T-cell (primary cell): ENCODE measurements at places on chromosomes 12 and 14.

GRCh38 chr14:20714593-20715250, 26.2 kb downstream of the ANG start:
- no peak for DNase-seq

GRCh38 chr12:78968226-78968625, 103.7 kb downstream of the SYT1 start:
- DNase-seq = no peak

DNA sequence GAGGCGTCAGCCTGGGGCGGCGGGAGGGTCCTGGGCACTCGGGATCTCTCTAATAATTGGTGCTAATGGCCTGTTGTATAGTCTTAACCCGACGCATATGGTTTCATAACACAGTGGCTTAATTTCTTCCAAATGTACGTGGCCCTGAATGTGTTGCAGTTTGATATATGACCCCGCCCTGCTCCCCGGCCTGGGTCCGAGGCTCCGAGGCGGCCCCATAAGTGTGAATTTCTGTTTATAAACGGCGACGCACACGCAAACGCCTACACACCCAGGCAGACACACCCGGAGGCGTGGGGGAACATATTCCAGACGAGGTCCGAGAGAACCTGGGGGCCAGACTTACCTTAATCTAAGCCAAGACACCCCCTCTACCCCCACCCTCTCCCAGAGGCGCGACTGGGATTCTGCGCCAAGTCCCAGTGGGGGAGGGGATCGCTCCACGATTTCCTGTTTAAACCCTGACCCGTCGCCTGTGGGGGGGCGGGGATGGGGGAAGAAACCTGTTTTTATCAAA, 9.7 kb upstream of the HOXC6 start:
- DNase-seq = no peak

DNA sequence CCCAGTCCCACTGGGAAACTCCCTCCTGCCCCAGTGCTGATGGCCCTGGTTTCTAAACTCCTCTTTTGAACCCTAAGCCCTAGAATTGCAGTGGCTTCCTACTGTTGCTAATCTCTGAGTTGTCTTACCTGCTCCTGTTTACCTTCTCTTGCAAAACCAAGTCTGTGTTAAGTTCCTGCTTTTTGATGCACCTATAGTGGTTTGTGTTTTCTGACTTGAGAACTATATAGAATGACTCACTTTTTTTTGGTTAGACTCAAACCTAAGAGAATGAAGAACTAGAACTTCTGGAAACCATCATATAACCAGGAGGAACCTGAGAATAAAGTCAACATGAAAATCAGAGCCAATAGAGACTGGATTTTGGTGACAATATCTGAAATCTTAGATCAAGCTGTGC, 5.5 kb upstream of the GAS2L3 start:
- DNase-seq = no peak

DNA sequence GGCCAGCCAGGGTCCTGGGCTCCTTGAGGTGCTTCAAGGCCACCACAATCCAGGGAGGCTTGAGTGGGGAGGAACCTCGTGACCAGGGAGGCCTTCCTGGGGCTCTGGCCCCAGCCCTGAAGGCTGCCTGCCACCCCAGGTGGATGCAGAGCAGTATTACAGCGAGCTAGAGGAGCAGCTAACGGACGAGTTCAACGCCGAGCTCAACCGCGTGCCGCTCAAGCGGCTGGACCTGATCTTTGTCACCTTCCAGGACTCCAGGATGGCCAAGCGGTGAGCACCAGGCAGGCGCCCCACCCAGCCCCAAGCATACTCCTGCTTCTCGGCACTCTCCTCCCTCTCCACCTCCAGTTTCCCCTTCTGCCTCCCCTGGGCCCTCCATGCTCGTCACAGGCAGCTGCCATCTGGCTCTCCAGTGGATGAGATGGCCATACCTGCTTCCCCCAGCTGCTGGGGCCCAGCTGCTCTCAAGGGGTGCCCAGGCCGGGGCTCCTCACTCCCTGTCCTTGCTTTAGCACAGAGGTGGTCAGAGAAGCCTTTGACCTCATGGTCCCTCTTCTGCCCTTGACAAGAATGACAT, 30.6 kb downstream of the NGB start:
- DNase-seq = no peak

- DNase-seq = no peak
Measured at GRCh38 chr14:50333014-50333509, 20.9 kb downstream of the DMAC2L start.

- DNase-seq = no peak
Measured at GRCh38 chr12:52222692-52223091, 10.4 kb upstream of the KRT7 start.

DNA sequence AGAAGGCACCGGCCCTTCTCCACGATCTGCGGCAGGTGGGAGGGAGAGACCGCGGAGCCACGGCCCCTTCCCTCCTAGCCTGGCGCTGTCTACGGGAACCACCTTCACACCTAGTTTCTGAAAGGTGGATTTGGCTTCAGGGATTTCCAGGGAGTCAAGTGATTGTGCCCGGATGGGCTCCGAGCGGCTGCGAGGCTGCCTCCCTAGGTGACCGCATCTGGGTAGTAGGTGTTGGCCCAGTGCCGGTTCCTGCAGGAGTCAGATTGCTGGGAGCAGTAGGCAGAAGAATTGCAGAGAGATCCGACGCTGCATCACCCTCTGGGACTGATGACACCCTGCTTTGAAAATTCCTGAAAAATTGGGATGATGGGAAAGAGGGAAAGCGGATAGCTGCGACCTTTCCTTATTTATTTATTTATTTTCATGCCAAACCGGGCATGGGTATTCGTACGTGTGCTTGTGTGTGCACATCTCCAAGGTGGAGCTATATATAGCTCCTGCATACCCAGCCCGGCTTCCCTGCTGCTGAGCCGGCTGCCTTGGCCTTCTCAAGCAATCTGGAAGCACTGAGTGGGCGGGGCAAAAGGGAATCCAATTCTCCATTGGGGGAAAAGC, 1.1 kb downstream of the CNTN1 start:
- DNase-seq = no peak

DNA sequence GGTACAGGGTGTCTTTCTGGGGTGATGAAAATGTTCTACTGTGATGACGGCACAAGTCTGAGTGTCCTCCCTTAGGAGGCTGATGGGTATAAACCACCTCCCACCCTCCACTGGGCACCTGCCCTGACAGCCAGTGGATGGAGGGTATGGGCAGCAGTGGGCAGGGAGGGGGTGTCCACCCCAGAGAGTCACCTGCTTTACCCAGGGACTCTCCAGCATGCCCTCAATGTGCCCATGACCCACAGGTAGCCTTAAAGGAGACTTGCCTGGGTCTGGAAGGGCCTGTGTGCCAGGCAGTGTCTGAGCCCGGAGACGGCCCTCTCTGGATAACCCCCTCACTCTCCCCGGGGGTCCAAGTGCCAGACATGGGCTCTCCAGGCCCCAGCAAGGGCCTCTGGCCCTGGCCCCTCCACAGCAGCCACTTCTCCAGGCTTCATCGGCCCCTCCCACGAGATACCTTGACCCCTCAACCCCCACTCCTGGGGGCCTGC, 38.8 kb downstream of the CCNK start:
- no peak for DNase-seq

- DNase-seq = no peak
Measured at GRCh38 chr12:110277530-110278254, 3.4 kb upstream of the ATP2A2 start.

DNA sequence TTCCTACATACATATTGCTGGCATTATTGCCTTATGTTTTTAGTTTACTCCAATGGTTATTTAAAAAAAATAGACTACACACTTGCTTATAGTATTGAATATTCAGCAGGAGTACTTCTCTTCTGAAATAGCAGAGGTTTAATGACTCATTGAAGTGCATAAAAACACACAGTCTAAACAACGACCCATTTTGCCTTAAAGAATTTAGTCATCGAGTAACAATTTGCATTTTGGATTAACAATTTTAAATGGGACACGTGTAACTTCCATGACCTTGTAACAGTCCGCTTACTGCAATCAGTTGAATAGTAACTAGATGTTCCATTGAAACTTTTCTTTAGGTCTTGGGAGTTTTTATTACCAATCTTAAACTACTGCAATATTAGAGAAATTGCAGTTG, 9.0 kb downstream of the TRHDE start:
- DNase-seq = no peak

GRCh38 chr12:131134523-131135310, 181.0 kb downstream of the ADGRD1 start:
- DNase-seq = no peak

DNA sequence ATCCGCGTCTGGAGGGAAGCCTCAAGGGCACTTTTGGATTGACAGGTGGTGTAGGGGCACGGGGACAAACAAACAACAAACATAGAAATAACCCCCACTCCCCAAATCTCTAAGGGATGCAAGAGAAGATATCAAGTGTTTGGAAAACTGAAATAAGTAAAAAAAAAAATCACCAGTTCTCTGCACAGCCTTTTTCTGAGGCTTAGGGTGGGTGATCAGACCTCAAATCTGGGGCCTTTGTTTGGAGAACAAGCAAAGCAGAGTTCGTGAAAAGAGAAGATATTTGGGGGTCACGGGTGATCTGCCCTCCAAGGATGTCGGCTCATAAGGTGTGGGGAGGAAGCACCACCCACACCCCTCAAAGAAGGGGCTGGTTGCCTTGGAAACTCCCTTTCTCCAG, 10.7 kb downstream of the TBX5 start:
- no peak for DNase-seq

- no peak for DNase-seq
Measured at GRCh38 chr14:23435543-23436326, at the start of gene MYH7. Gene MYH7, minus strand, starts transcription at chr14:23435660. Its CDS starts 1,928 bp downstream, at chr14:23433732.

DNA sequence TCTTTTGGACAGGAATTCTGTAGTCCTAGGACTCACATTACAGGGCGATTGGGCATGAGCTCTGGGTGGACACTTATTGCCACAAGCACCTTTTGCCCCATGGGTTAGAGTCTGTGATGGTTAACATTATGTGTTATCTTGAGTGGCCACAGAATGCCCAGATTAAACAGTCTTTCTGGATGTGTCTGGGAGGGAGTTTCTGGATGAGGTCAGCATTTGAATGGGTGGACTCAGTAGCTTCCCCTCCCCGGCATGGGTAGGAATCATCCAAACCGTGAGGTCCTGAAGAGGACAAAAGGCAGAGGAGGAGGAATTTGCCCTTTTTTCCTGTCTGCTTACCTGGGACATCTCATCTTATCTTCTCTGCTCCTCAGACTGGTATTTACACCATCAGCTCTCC, 85.6 kb downstream of the BMP4 start:
- no peak for DNase-seq

DNA sequence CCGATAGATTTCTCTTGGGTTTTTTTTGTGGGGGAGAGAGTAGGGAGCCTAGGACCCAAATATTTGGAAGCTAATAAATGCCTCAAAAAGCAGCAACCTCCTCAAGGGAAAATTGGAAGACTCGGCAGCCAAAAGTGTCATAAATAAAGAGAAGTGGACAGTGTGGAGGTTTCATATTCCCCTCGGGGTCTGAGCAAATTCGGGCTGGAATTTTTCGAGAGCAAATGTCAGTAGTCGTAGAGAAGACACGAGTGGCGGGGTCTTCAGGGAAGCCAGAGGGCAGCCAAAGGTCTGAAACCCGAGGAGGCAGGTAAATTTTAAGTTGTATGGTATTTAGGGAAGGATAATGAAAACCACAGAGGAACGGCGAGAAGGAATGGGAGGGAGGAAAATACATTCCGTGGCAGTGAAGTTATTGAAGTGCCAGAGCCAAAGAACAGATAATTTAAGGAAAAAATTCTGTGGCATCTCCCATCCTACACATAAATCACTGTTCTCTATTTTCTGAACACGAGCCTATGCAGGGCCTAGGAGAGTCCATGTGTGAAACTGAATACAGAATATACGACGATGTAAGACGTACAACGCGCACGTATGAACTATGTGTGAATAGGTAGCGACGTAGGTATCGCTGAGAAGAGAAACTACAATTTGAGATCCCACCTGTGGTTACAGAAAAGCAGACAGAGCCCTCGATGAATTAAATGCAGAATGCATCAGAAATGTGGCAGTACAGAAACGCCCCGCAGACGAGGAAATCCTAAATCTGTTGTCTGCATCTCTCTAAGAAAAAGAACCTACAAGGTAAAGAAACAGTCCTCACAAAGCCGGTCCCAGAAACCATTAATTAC, 12.9 kb downstream of the BCL11B start:
- DNase-seq = peak; percentile 75

GRCh38 chr12:122088179-122088810, 9.7 kb downstream of the MLXIP start:
- DNase-seq = no peak

DNA sequence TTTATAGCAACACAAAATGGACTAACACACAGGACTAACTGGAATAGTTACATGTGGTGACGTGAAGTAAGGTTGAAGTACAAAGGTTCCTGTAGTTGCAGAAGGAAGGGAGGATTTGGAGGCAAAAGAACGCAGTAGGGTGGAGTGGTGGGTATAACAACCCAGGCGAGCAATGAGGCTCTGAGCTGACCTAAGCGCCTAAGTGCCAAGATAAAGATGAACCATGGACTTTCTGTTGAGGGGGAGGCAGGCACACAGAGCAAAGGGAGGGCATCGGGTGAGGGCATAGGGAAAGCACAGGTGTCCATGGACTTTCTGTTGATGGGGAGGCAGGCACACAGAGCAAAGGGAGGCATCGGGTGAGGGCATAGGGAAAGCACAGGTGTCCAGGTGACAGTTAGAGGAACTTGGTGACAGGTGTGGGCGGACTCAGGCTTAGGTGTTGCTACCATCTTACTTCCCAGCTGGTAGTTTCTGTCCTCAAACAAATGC, 15.2 kb downstream of the SCNN1A start:
- no peak for DNase-seq

- no peak for DNase-seq
Measured at GRCh38 chr12:68630050-68630449, 19.4 kb downstream of the RAP1B start.

DNA sequence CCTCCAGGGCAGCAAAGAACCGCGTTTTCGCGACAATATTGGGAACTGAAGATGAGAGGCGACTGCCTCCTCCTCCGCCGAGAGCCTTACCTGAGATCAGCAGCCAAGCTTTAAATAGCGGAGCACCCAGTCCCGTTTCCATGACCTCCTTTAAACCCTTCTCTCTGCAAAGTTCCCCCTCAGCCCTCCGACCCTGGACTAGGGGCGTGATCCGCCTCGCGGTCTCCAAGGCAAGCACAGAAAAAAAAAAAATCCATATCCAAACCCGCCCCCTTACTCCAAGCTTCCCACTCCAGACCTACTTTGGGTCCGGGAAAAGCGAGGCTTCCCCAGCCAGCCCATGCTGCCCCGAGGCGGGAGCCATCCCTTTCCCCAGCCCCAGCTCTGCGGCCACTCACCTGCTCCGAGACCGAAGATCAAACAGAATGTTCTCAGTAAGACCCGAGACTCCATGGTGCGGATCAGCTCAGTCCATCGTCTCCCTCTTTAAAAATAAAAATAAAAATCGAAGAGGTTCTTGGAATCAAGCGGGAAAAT, 630 bp downstream of the NELL2 start:
- DNase-seq = peak; percentile 12

- DNase-seq = no peak
Measured at GRCh38 chr12:124474709-124475108, 92.7 kb downstream of the NCOR2 start.

GRCh38 chr14:104286496-104286895, 148.1 kb downstream of the KIF26A start:
- DNase-seq = no peak

- DNase-seq = no peak
Measured at GRCh38 chr14:68692916-68693771, 99.7 kb downstream of the ZFP36L1 start.

GRCh38 chr12:108505129-108505528, 9.9 kb upstream of the FICD start:
- DNase-seq = no peak

GRCh38 chr12:67315661-67316060, 46.5 kb downstream of the CAND1 start:
- DNase-seq = no peak
